ENCODE measurements at places on chromosomes 3 and 15.

- DNase-seq = no peak
Observed at GRCh38 chr3:183810643-183811594, 14.5 kb downstream of the MAP6D1 start.

GRCh38 chr3:126704494-126705214 is 614 bp downstream of the CHCHD6 start:
- DNase-seq = no peak

DNA sequence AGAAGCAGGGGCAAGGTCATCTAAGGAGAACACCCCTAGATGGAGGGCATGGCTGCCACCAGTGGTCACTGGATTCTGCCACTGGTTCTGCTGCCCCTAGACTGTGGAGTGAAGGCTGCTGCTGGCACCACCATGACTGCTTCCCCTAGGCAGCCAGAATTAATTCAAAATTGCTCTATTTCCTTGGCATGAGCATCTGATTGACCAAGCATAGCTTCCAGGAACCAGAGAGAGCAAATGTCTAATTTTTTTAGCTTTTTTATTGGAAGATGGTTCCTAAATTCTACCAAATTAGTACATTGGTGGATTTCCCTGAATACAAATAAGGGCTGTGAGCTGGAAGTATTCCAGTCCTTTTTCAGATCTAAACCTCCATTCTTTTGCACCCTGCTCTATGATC is 270.2 kb upstream of the GBE1 start:
- no peak for DNase-seq

DNA sequence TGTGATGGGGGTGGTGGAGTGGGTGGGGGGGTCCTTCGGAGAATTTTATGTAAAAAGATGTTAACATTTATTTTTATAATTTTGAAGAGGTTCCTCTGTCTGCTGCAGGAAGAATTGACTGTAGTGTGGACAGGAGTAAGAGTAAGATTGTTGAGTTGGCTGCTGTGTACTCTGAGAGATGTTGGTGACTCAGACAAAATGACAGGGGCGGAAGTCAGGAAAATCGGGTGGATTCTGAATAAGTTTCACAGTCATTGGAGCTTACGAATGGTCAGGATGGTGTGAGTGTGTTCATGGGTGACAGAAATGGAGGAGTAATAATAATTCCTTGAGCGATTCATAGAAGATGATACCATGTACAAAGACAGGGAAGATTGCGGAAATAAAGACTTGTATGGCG is 420.0 kb downstream of the ROBO2 start:
- no peak for DNase-seq

GRCh38 chr3:193701953-193702635 is 109.1 kb downstream of the OPA1 start:
- DNase-seq = no peak

DNA sequence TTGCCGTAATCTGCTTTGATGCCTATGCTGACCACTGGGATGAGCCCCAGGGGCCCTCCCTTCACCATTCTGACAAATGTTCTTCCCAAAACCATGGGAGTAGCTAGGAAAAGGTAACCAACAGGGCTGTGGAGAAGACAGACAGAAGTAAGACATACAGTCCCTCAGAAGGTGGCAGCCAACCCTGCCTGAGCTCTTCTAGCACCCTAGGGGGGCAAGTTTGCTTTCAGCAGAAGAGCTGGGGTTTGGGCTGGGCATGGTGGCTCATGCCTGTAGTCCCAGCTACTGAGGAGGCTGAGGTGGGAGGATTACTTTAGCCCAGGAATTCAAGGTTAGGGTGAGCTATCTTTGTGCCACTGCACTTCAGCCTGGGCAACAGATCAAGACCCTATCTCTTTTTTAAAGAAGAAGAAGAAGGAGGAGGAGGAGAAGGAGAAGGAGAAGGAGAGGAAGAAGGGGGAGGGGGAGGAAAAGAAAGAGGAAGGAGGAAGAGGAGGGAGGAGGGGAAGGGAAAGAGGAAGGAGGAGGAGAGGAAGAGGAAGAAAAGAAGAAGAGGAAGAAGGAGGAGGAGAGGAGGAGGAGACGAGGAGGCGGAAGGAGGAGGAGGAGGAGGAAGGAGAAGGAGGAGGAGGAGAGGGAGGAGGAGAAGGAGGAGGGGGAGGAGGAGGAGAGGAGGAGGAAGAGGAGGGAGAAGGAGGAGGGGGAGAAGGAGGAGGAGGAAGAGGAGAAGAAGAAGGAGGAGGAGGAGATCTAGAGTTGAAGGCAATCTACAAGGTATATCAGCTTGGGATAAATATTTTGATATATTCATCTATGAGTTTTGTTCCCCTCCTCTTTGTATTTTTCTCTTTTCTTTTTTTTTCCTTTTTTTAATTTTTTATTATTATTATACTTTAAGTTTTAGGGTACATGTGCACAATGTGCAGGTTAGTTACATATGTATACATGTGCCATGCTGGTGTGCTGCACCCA is 44.9 kb upstream of the ABHD2 start:
- DNase-seq = no peak

GRCh38 chr15:94631608-94632007 is 400.2 kb downstream of the MCTP2 start:
- no peak for DNase-seq

- DNase-seq = no peak
Observed at GRCh38 chr3:46208167-46208704, at the start of gene CCR1. Gene CCR1, minus strand, starts transcription at chr3:46208313. Its CDS starts 4,000 bp downstream, at chr3:46204313.

DNA sequence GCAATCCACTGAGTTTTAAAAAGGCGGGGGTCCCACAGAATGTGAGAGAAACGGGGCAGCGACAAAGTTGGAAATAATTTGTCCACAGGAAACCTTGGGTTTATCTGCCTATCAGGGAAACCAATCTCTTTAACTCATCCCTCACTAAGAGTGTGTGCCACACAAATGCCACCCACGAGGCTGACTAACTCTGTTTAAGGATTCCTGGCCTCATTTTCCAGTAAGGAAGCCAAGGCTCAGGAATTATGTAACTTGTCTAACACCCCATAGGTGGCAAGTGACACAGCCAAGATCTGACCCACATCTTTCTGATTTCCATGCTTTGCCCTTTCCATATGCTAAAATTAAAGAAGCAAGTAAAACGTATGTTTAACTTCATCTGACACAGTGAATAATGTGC is 263.2 kb downstream of the CNTN3 start:
- no peak for DNase-seq

GRCh38 chr3:145620002-145620401 is 541.0 kb downstream of the PLOD2 start:
- DNase-seq = no peak

DNA sequence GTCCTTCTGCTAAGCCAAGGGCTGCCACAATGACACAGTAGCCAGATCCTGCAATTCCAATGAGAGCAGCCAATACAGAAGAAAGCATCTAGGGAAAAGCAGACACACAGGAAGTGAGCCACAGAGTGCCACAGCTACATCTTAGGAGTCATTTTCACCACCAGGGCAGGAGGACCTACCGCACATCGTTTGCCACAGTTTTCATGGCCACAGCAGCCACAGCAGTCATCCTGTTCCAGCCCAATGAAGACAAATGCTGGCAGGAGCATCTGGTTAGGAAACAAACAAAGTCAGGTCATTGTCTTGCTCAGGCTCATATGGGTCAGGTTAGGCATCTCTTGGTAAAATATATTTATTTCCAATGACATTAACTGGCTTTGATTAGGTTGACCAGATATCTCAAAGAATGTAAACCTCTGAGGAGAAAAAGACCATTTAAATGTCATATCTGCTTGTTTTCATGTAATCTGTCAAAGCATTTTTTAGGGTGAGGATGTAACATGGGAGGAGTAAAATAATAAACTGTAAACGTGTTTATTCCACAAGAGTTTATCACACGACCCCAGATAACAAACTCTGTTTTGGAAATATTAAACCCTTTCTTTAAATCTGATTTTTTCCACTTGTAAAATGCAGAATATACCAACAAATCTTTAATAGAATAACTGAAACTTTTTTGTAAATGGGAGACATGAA is 1.8 kb downstream of the TM4SF1 start:
- DNase-seq = no peak

DNA sequence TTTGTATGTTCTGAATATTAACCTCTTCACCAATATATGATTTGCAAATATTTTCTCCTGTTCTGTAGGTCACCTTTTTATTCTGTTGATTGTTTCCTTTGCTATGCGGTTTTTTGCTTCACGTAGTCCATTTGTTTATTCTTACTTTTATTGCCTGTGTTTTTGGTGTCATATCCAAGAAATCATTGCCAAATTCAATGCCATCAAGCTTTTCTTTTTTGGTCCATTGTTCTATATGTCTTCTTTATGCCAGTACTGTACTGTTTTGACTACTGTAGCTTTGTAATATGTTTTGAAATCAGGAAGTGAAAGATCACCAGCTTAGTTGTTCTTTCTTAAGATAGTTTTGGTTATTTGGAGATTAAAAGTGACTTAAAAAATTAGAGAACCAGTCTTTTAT is 4.2 kb downstream of the PARP15 start:
- DNase-seq = no peak

DNA sequence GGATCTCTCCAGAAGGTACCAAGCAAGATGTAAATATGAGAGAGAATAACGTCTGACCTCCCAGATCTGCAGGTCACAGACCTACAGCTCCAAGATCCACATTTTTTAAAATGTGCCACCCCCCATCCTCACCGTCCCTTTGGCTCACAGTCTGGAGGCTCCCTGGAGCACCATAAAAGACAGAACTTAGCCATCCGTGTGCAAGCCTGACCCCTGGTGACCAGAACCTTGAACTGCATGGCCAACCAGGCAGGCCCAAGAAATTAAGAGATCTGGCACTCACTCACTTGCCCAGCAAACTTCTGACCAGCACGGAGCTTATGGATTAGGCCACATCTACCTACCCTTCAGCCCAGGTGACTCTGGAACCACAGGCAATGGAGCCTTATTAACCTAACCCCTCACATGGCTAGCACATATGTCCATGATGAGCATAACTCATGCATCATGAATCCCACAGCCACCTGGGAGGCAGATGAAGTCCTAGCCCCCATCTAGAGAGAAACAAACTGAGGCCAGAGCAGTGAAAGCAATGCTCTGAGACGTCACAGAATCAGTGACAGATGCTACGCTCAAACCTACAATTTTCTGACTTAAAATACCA is 275.3 kb downstream of the UACA start:
- no peak for DNase-seq

DNA sequence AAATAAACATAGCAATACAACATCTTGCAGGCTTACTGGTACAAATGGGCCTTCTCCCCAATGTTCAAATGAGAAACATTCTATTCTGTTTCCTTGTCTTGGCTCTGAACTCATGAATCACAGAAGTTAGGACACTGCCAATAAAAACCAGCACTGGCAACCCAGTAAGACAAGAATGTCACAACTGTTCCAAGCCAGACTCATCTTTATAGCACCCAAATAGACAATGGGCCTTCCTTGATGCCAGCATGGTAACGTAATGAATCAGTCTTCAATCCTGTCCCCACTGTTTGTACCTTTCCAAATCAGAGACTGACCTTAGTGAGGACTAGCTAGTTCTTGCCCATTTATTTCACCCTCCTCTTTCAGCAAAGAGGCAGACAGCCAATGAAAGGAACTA is 14.1 kb upstream of the RPS17 start:
- DNase-seq = no peak

DNA sequence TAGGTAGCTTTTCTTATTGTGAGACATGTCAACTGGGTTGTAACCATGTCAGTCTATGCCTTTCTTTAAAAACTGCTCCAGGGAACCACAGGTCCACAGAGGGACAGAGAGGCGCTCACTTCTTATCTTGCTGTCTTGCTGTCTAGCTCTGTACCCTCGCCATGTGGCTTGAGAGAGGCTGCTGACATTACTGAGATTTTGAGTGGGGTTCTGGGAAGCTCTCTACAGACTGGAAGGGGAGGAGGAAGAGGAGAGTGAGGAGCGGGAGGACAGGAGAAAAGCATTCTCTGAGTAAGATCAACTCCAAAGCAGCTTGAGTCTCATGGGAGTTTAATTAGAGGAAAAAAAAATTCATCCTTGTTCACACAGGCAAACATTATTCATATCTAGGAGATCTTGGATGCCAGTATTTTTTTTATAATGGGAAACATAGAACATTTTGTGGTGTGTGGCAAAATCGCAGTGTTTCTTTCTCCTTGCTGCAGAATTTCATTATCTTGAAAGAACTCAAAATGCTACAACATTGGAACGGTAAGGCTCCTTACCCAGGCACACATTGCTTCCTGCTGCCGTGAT is 1037.0 kb upstream of the NR2F2 start:
- DNase-seq = no peak

- no peak for DNase-seq
Observed at GRCh38 chr3:41749988-41750387, 211.9 kb downstream of the ULK4 start.

GRCh38 chr15:57595011-57595866 is 3.5 kb downstream of the MYZAP start:
- no peak for DNase-seq

- no peak for DNase-seq
Observed at GRCh38 chr15:64943512-64944225, 32.0 kb downstream of the ANKDD1A start.

DNA sequence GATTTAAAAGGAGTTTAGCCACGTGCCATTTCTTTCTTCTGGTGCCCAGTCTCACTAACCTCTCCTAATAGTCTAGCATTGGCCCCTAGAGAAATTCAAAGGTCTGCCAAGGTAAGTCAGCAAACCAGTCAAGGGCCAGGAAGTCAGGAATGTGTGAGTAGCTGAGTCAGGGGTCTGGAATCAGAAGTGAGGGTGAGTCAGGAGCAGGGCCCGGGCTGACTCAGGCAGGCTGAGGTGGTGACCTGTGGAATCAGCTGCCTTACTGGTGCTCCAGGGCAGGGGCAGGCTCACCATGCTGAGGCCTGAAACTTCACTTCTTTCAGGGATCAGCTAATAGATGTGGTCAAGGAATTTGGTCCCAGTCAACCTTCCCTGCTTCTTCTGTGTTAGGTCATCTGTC is 105.8 kb upstream of the MYZAP start:
- DNase-seq = no peak

GRCh38 chr3:45943207-45943846 is at the start of gene CXCR6:
Gene CXCR6, plus strand, starts transcription at chr3:45943464. Its CDS starts 3,018 bp downstream, at chr3:45946482.
- no peak for DNase-seq

DNA sequence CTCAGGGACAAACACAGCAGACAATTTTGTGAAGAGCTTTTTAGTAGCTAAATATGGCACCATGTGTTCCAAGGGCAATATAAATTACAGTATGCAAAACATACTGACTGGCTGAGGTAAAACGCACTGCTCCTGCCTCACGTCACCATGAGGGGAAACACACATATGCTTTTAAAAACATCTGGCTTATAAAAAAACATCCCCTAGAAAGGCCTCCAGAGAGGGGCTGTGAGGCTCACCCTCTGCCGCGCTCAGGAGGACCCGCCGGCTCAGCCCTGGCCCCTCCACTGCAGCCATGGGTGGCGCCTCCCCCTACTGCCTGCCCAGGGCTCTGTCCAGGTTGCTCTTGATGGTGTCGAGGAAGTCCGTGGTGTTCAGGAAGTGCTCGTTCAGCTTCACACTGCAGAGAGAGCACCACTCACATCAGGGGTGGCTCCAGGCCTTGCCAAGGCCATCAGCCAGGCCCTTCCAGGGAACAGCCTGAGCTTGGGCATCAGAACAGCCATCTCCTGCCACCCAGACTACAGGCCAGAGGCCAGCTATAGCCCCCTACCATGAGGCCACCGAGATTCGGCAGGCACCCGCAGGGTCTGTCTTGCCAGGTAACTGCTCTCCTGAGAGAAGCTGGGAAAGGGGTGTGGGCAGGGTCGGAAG is 18.2 kb downstream of the IDH2 start:
- no peak for DNase-seq

All from NCI-H2081 treated with DMSO at 0.1 percent for 48 hours (cell line).